NCI-H446 (cell line): ENCODE measurements at places on chromosomes 2 and 18.

DNA sequence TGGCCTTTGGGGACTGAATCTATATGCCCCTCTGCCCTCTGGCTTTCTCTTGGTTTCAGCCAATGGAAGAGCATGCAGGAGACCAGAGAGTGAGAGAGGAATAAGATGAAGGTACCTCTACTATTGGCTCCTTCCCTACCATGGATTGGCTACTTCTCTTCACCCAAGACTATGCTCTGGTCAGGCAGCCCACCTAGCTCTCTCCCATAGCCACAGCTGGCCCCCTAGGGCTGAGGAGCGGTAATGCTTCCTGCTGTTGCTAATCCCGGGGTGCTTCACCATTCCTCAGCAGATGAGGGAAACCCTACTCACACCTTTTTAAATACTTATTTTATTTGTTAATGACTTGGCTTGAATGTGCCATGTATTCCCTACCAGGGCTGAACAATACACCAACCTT, 142.4 kb downstream of the MREG start:
- no peak for DNase-seq

- no peak for DNase-seq
Observed at GRCh38 chr2:174952607-174953006, 52.6 kb downstream of the CHN1 start.

DNA sequence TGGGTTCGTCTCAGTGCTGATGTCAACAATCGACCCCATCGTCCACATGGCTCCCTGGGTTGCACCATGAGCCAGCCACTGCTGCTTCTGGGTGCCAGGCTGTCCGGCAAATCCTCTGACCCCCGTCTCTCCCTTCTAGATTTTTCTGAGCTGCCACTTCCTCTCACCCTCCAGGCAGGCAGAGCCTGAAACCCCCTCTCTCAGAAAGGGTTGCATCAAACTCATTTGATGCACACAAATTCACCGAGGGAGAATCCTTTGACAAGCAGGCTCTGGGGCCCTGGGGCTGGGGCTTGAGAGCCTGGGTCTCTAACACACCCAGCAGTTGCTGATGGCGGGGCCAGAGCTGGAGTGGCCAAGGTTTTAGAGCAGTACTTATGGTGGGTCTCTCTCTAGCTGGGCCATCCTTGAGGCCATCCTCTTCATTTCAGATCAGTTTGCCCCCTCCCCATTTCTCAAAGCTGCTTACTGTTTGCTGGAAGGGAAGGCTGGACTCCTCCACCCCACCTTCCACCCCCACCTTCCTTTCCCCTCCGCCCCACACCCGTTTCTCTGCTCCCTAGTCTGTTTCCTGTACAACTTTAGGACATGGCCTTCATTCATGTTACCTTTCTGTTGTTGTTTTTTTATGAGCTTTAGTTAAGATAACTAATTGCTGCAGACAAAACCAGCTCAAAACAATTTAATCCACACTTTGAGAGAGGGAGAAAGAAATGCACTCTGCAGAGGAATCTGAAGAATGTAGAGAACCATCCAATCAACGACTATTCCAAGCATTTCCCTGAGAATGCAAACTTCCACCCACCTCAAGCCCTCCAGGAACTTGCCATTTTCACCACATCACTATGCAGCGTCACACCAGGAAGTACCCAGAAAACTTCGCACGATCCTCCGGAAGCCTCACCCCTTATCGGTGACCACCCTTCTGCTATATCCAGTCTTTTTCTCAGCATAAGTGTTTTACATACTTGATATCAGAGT, 69.5 kb downstream of the ARL4C start:
- DNase-seq = no peak

DNA sequence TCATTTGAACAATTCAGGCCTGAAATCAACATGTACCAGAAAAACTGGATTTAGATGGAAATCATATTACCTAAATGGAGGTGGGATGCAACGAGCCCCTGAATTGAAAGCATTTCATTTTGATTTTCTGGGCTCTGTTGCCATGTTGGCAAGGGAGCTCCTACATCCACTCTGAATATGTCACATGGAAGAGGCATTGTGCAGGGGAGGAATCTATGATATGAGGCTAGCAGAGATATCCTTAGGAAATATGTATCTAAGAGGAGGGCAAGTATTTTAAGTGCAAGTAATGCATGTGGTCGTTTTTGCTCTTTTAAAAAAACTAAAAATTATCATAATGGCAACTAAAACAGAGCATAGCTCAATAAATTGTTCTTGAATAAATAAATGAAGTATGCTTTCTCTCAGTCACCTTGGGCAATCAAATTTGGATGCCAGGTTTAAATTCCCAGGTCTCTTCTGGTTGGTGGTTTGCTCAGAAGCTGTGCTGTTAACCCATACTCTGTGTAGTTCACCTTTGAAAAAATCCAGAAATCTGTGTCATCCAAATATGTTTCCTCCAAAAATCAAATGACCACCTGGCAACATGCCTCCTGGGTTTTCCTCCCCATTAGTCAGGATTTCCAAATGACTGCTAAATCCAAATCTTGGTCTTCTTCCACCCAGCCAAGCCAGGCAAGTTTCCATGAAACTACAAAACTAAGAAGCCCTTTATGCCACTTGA, 6.5 kb upstream of the LGALSL start:
- DNase-seq = no peak

GRCh38 chr2:20676353-20677215, 9.6 kb downstream of the GDF7 start:
- DNase-seq = no peak
